ENCODE measurements at places on chromosomes 1 and 21. TPM values are rescaled to one million over a fixed set of nuclear protein-coding genes. Genes with fewer than 3 reads are reported as not detected.

The RHOU gene
- 13.0 TPM for polyA plus RNA-seq

The KLHDC9 gene
- 78.1 TPM for polyA plus RNA-seq

The RCSD1 gene
- not detected for polyA plus RNA-seq

The PLA2G2F gene
- not detected for polyA plus RNA-seq

The MAB21L3 gene
- not detected for polyA plus RNA-seq

The SUSD4 gene
- polyA plus RNA-seq: 31.5 TPM

The DHDDS gene
- 26.2 TPM for polyA plus RNA-seq

The CD5L gene
- not detected for polyA plus RNA-seq

The HTR1D gene
- not detected for polyA plus RNA-seq

The SPAG17 gene
- 0.25 TPM for polyA plus RNA-seq

Data from neural cell (in vitro differentiated cells).